ENCODE measurements at places on chromosomes 2 and 18.

DNA sequence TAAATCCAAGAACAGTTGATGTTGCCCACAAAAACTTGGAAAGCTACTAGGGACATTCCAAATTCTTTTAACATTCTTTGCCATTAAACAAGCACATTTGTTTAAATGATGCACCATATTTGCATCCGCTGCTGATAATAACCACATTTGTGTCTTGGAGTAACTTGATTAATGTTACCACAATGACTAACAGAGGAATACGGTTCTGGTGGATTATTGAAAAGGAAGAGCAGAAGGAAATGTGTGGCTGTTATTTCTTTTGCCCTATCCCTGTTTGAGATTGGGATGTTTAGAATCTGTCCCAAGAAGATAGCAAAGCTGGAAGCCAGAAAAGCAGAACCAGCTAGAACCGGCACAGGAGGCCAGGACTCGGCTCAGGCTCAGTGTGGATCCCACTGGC, 39.2 kb upstream of the RASGRP3 start:
- peak; percentile 91 for DNase-seq

GRCh38 chr2:232926431-232926939, 56.4 kb downstream of the SNORC start:
- no peak for DNase-seq

DNA sequence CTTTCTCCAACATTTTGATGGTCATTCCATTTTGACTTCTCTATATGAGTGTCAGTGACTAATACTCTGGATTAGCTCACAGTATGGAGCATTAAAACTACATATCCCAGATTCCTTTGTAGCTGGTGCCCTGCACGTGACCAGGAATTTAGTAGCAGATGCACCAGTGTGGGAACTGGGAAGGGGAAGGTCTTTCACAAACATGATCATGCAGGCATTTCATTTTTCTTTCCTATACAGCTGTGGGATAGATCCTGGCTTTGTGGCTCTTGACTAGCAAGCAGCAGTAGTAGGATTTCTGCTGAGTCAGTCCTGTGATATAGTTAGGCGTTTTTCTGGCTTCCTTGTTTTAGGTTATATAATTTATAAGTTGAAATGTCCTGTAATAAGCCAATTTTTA, 971.0 kb upstream of the CDH2 start:
- no peak for DNase-seq

DNA sequence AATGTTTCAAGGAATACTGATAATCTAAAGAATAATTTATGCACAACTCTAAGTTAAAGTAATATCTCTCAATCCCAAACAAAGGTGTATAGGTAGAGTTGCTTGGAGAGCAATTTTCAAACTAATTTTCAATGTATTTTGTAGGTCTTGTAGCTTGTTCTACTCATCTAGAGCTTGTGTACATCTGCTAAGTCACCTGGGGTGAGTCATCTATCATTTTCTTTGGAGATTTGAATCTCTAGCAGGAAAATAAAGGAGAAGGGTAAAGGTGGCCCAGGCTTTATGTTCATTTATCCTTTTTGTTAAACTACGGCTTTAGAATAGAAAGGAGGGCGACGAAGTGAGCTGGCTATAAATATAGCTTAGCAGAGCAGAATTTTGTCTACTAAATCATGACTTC, 76.8 kb upstream of the THUMPD2 start:
- no peak for DNase-seq

GRCh38 chr18:27899893-27900292, 277.0 kb downstream of the CDH2 start:
- DNase-seq = no peak

DNA sequence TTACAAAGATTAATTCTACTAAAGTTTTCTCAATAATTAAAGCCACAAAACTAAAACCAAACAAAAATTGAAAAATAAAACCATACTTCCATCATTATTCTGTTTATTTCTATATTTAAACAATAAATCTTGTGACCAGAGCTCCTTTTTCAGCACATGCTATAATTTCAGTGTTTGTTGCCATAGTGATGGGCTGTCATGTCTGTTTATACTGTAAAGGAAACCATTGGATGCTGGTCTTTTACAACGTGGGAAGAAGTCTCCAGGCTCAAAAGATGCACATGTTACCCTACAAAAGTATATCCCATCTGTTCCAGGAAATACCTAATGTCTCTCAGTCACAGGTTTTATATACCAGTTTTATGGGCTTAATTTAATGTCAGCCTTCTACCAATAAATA, 100.1 kb upstream of the MC2R start:
- no peak for DNase-seq

GRCh38 chr18:21763846-21764646, 23.5 kb downstream of the MIB1 start:
- no peak for DNase-seq

- no peak for DNase-seq
These were observed 893.9 kb downstream of the SUCLG1 start for GRCh38 chr2:83565181-83565580.

DNA sequence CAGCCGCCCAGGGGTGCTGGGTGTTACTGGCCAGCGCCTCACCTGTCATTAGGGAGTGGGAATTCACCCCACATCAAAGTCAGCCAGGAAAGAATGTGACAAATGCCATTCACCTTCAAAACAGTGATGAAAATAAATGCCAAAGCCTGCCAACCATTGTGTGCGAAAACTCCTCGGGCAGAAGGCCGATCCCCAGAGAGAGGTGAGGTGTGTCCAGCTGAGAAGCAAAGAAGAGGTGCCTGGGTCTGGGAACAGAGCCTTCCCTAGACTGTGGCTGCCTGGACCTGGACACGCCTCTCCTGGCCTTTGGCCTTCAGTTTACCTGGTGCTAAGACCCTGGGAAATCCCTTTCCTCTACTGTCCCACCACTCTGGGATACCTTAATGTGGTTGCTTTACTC, 142.7 kb downstream of the CYP26B1 start:
- no peak for DNase-seq

GRCh38 chr2:190405995-190406394, 2.2 kb upstream of the MFSD6 start:
- DNase-seq = no peak

GRCh38 chr2:241562269-241562891, 3.8 kb downstream of the BOK start:
- DNase-seq = no peak

GRCh38 chr18:12048010-12048826, 45.4 kb upstream of the ANKRD62 start:
- no peak for DNase-seq

- DNase-seq = peak; percentile 52
These were observed 309.8 kb downstream of the ERBB4 start for GRCh38 chr2:212228743-212229171.

DNA sequence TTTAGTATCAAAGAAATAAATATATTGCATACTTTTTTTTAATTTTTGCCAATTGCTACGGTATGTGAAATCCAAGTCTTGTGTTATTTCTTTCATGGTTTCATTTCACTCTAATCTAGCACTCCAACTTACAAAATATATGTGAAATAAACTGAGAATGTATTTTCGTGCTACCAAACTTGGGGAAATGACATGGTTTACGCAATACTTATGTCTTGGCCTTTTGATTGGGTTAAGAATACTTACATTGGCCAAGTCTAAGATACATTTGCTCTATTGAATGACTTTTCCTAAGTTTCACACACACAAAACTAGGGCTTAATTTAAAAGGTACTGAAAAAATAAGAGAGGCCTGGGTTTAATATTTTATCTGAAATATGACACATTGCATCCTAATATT, 80.5 kb downstream of the VRK2 start:
- no peak for DNase-seq

DNA sequence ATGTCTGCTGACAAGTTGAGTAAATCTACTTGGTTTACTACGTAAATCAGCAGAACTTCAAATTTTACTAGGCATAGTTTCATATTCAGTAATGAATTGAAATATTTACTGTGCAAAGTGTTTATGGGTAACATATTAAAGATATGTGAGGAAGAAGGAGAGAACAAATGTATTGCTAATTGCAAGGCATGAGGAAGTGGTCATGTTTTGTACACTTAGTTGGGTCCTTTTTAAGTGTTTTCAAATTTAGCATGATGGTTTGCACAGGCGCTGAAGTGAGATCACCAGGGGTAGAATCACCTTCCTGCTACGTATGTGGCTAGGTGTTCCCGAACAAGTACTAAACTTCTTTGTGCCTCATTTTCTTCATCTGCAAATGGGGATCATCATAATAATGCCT, 1534.4 kb downstream of the LRP1B start:
- DNase-seq = no peak

GRCh38 chr2:54912305-54912704, 137.9 kb downstream of the RTN4 start:
- no peak for DNase-seq

DNA sequence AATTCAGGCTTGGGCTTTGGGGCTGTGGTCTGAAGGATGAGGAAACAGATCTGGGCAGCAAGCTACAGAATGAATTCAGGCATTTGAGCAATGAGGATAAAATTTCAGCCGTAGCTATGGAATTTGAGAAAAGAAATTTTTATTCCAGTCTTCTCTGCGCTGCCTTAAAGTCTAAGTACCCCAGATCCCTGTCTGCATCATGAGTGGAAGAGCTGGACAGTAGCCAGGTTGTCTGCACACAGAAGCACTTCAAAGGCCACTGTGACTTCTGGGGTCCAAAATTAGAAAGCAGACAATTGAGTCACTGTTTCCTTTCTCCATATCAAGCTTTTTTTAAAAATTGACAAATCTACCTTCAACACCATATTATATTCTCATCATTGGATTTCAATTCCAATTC, 787.6 kb upstream of the GCFC2 start:
- no peak for DNase-seq

Measured in HS-5 (cell line).